AG10803 (cell line): ENCODE measurements at places on chromosomes 3 and 15.

- no peak for DNase-seq
Observed at GRCh38 chr15:63556246-63556645, 40.9 kb upstream of the FBXL22 start.

DNA sequence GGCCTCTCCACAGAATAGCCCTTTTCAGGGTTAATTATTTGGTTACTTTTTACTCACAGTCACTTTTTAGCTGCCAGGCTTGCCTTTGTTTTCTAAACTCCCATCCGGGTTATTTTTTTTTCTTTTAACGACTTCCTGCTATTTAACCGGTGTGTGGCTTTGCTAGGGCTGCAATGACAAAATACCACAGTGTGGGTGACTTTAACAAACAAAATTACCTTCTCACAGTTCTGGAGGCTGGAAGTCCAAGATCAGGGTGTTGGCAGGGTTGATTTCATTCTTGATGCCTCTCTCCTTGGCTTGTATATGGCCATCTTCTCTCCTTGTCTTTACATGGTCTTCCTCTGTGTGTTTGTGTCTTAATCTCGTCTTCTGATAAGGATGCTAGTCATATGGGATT, 91.5 kb downstream of the IL1RAP start:
- no peak for DNase-seq

GRCh38 chr3:178088963-178089362, 447.3 kb upstream of the KCNMB2 start:
- no peak for DNase-seq

DNA sequence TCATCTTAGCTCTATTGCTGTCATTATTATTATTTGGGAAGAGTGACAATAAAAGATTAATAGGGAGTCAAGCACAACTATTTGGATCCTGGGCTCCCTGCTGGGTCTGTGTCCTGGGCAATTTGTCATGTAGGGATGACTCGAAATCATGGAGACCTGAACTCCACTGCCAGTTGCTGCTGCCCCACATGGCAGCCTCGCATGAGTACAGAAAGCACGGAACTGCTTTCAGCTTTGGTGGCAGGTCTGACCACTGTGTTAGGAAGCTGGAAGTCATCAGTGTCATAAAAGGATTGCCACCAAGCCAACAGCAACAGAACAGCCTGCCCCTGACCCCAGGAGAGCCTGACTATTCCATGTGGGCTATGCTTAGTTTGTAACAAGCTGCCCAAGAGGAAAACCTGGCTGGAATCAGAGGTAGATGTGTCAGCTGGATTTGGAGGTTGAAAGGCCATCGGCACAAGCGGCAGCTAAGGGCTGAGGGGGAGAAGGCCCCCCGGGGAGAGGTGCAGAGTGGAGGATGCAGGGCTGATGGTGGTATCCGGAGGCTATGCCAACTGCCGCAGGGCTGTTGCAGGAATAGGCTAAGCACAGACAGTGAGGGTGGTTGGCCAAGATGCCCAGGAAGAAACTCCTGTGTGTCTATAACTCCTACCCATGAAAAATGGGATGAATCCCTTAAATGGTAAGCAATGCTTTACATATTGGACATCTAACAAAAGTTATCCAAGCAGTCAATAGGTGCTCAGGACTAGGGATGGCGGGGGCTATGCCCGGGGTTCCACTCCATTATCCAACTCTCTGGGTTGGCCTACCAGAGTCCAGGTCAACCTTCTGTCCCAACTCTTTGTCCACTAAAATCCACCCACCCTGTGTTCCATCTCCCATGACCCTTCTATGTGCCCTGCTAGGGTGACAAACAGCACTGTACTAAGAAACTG, 291.6 kb downstream of the ADAMTS17 start:
- no peak for DNase-seq

DNA sequence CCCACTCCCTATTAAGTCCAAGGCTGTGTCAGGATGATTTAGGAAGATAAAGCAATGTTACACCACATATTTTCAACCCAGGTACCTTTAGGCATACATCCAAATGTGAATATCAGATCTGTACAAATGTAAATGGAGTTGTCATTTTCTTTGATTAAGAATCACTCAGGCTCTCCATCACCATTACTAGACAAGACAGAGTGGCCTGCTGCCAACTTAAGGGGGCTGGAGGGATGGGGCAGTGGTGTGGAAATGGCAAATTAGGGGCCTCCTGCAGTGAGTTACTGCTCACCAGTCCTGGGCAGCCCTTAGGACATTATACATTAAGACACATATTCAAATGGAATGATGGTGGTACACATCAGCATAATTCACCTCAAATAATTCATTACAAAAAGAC, 211.0 kb downstream of the TNIK start:
- DNase-seq = no peak

DNA sequence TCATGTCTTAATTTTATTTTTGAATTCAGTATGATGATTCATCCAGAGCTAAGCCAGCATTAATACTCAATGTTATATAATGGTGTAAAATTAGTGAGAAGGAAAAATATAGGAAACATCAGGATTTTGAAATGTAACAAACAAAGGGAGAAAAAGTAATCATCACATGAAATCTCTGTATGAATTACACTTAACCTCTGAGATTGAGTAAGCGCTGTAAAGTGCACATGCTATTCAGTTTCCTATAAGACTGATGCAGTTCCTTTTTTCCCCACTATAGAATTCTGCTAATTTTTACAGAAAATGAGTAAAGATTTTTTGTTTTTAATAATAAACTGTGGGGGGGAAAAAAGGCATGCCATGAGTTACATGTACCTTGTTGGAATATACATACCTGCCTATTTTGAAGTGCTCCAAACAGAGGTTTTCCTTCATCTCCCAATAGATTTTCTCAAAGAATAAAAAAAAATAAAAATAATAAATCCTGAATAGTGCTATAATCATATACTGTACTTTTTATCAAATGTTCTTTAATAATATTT, 64.0 kb upstream of the TTBK2 start:
- no peak for DNase-seq

GRCh38 chr3:69226071-69226470, 103.7 kb upstream of the LMOD3 start:
- no peak for DNase-seq

DNA sequence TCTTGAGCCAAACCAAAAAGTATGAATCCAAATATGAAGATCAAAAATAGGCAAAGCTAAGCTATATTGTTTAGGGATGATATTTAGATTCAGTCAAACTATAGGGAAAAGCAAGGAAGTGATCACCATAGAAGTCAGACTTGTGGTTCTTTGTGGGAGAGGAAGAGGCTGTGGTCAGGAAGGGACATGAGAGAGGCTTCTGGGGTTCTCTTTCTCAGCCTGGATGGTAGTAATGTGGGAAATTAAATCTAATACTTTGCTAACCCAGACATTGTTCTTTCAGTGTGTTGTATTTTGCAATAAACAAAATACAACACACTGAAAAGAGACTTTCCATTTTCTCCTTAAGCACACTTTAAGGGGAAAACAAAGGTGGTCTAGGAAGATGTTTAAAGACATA, 3.1 kb downstream of the CX3CR1 start:
- DNase-seq = no peak

GRCh38 chr3:58065700-58066167, 57.5 kb downstream of the FLNB start:
- DNase-seq = no peak

- DNase-seq = peak; percentile 90
Observed at GRCh38 chr3:112604536-112604935, 36.4 kb downstream of the CCDC80 start.

- DNase-seq = no peak
Observed at GRCh38 chr3:180580934-180581333, 21.0 kb upstream of the TTC14 start.

DNA sequence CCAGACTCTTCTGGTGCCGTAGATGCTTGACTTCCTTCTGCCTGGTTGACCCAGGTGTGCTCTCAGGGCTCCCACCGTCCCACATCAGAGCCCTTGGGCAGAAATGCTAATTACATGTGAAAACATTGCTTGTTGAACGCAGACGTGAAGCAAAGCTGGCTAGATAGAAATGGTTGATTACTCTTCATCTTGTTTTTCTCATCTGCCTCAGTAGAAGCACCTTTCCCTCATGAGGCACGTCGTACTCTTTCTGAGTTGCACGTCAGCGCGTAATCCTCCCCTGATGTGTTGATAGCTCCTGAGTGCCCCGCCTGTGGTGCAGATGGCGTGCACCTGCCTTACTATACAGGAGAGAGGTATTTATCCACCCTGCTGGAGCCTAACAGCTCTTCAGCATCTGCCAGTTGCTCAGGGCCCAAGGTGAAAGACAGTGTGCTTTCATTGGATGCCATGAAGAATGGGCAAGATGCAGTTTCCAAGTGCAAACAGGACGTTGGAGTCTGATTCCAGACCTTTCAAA, 18.1 kb downstream of the MAP6D1 start:
- no peak for DNase-seq

DNA sequence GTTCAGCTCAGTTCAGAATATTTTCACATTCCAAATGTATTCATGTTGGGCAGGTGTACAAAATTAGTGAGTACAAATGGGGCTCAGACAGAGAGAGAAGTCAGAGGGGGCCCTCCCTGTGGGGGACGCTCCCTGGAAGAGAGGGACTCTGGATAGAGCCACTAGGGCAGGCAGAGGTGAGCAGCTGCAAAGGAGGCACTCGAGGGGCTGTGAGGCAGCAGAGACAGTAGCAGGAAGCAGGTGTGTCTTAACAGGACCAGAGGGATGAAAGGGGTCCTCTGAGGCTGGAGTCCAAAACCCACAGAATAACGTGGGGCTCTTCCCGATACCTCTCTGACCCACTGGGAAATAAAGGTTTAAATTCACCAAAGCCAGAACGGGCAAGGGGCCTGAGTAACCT, 127.1 kb downstream of the MEGF11 start:
- no peak for DNase-seq

DNA sequence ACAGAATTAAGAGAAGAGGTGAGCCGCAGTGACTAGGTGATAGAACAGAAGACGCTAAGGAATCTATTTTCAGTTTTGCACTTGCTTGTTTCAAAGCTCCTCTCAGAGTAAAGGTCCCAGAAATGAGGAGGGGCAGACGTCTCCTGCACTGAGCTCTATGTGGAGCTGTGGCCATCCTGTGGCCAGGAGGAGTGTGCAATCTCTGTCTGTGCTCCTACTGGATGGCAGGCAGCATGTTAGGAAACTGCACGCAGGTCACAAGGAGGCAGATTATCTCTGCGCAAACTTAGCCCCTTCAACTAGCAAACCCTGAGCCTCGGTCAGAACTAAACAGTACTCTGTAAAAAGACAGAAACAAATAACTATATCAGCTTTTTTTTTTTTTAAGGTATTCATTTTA, 31.1 kb upstream of the PPIB start:
- no peak for DNase-seq
